NCI-H1694 treated with DMSO at 0.1 percent for 48 hours (cell line): ENCODE measurements at places on chromosomes 16 and 17.

GRCh38 chr16:51306116-51306515, 155.0 kb upstream of the SALL1 start:
- no peak for DNase-seq

DNA sequence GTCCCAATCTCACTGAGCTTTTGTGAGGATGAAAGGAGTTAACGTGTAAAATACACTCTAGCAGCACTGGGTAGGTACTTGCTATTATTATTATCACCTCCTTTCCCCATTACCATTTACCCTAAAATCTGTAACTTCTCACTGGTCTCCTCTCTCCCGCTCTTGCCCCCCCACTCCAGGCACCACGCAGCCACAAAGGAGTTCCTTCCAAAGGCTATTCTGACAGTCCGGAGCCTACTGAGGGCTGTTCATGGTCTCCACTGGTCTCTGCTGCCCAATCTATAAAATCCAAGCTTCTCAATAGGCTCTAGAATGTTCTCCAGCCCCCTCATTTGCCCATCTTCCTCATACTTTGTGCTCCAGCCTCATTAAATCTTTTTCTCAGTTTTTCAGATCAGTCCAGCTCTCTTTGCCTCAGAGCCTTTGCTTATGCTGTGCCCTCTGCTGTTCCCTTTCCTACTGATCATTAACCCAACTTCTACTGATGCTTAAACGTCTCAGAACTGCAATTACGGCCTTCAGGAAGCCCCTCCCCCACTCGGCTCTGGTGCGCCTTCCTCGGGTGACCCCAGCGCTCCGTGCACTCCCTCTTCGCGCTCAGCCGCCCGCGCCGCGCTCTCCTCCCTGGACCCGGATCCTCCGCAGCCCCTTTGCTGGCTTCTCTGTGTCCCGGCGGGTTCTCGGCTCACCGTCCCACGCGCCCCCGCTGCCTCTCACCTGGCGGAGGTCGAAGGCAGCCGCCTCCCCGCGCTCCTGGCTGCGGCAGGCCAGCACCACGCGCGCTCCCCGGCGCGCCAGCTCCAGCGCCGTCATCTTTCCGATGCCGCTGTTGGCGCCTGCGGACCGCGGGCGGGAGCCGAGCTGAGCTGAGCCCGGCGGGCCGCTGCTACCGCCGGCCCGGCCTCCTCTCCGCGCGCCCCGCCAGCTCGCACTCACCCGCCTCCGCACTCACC, 737 bp downstream of the DHRS13 start:
- peak; percentile 45 for DNase-seq

DNA sequence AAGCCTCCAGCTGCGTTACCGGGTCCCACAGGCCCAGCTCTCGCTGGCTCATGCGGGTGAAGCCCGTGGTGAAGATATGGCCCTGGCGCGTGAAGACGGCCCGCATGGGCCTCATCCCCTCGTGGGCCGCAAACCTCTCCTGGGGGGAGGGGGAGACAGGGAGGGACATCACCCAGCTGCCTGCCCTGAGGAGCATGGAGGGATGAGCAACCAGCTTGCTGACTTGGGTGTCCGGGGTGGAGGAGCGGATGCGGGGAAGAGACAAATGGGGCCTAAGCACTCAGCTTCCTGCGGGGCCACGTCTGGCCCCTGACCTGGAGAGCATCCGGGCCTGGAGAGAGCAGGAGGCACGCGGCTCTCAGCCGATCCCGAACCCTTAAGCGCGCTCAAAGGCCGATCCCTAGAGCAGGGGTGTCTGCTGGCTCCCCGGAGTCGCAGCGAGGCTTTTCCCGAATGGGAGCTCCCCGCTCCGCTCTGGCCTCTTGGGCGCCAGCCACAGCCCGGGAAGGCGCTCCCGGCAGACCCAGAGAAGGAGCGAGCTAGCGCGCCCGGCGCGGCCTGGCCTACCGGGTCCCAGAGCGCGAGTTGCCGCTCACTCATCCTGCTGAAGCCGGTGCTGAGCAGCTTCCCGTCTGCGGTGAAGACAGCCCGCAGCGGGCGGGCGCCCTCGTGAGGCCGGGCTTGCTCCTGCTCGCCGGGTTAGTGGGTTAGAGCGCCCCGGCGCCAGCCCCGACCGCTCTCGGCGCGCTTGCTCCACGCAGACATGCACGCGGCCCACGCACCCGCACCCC, 5.0 kb downstream of the CORO6 start:
- DNase-seq, result peak; percentile 66

DNA sequence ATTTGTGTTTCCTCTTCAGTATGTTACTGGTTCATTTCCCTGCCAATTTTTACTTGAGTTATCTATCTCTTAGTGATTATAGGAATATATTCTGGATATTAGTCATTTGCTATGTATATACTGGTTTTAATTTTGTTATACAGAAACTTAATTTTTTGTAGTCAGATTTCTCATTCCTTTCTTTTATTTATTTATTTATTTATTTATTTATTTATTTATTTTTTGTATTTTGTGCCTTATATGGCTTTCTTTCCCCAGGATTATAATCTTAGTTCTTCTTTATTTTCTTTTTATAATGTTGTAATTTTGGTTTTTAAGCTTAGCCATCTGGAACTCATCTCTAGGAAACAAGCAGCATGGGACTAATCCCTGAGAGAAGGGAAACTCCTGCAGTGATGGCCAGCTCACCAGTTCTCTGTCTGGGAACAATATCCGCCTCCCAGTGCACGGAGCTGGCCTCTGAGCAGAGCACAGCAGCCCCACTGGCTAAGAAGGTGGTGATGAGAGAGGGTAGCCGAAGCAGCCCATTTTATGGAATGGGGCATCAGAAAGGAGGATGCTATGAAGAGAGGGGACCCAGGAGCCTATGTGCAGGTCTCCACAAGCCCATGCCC, 54.5 kb upstream of the ADORA2B start:
- no peak for DNase-seq

DNA sequence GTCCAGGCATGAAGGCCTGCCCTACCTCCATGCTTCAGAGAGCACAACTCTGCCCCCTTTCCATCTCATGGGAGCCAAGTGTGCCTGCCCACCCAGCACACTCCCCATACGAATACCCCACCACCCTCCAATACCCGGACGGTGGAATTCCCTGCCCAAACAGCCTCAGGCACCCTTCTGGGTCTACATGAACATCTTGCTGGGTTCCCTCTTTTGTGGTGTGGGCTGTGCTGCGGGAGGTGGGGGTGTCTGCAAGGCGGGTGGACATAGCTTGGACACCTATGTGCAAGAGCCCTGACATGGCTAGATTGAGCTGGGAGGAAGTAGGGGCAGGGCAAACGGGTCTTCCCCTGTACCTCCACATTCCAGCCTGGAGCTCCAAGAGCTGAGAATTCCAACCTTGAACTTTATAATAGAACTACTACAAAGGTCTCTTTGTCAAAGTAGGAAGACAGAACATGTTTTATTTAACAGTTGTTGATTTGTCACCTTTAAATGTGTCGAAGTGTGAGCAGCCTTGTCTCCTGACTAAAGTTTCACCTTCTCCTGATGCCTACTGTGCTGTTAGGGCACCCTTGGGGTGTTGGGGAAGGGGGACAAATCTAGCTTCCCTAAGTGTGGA, 9.1 kb downstream of the SLC6A2 start:
- DNase-seq, result no peak

- DNase-seq, result no peak
Measured at GRCh38 chr16:20669679-20670078, 27.8 kb downstream of the ACSM1 start.

GRCh38 chr17:27630607-27631410, at the start of gene LGALS9:
Gene LGALS9 (plus strand): TSS chr17:27631188. CDS start chr17:27631266, 78 bp downstream.
- no peak for DNase-seq

DNA sequence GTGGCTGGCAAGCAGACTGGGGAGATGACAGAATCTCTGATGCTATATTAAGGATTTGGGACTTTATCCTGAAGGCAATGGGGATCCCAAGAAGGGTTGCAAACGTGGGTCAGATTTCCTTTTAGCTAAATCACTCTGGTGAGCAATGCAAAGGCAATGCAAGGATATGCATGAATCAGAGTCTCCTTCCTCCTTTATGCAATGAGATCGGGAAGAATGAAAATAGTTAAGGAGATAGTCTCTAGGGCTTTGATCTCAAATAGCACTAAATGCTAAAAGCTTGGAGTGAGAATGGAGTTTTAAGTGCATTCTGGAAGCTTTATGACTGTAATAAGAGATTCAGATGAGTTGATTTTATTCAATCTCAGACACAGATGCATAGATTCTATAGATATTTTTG, 27.2 kb upstream of the SHISA9 start:
- DNase-seq, result no peak

DNA sequence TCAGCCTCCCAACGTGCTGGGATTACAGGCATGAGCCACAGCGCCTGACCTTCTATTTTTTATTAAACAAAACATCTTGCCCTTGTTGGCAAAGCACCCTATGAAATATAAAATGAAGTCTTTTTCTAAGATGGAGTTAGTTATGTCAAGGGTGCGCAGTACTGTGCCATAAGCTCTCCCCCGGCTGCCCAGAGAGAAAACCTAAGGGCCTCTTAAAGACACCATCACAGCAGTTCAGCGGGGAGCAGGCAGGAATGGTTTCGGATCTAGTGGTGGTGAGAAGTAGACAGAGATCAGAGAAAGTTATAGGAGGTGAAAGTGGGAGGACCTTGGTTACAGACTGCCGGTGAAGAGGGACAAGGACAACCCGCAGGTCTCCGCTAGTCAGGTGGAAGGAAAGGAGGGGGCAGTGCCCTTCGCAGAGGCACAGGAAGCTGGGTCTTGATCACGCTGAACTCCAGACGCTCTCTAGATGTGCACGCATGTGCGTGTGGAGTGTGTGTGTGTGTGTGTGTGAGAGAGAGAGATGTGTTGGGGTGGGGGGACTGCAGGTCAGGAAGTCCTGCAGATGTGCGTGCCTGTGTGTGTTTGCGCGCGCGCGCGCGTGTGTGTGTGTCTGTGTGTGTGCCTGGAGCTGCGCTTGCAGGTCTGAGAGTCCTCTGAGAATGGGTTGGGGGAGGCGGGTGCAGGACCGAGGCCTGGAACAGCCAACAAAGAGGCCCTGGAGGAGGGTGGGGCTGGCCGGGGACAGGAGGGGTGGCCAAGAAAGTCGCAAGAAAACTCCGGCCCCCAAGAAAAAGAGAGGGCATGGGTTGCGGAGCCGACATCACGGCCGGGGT, 748 bp upstream of the CMTM3 start:
- DNase-seq, result peak; percentile 48

DNA sequence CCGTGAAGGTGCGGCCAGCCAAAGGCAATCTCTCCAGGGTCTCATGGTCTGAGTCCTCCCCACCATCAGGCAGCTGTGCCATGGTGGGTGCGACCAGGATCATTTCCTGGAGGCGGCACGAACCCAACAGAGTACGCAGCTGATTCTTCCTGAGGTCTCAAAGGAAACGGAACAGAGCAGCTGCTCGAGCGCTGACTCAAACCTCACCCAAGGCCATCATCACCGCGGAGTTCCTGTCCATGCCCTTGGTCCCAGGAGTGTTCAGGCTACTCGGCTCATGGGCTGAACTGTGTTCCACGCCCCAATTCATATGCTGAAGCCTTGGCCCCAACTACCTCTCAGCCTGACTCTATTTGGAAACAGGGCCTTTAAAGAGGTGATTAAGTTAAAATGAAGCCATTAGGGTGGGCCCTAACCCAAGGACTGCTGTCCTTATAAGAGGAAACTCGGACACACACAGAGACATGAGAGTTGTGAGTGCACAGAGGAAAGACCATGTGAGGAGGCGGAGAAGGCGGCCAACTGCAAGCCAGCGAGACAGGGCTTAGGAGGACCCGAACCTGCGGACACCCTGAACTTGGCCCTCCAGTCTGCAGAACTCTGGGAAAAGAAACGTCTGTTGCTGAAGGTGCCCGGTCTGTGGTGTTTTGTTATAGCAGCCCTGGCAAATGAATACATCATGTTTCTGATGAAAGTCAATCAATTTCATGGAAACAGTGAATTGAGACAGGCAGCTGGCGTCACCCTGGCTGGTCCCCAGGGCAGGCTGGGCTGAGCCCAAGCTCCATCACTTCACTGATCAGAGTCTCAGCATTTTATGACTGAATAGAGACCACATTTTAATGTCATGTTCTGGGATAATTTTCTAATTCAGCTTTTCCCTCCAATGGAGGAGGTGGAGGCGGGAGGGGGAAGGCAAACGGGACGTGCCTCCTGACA, 13.7 kb downstream of the MXRA7 start:
- no peak for DNase-seq

- no peak for DNase-seq
Measured at GRCh38 chr16:24234737-24235136, 21.4 kb upstream of the CACNG3 start.

- DNase-seq, result no peak
Measured at GRCh38 chr17:81713004-81713555, 996 bp downstream of the SLC25A10 start.

DNA sequence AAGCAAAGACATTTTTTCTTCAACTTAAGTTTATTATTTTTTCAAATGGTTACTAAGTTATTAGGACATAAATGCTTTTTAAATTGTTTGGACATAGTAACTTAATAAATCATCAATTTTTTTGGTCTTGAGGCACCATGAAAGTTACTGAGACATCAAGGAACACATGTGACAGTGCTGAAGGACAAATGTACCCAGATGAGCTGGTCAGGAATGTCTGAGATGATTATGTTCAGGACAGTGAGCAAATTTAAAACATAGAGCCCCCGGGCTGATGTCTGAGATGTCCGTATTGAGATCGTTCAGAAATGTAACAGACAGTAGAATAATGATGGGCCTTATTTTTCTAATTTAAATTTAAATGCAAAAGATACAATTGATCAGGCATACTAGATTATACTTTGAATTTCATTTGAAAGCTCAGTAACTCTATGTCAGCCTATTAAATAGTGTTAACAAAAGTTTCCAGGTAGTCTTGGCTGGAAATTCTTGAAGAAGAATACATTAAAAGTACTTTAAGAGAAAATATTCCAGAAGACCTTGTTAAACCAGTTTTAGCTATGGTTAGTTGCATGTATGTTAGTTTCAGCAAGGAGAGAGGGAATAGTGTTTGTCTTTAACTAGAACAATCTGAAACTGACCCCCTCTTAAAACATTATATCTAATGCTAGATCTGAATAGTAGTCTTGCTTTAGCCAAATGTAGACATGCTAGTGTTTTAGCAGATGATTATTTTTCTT, 36.4 kb downstream of the SEC14L1 start:
- DNase-seq, result no peak

DNA sequence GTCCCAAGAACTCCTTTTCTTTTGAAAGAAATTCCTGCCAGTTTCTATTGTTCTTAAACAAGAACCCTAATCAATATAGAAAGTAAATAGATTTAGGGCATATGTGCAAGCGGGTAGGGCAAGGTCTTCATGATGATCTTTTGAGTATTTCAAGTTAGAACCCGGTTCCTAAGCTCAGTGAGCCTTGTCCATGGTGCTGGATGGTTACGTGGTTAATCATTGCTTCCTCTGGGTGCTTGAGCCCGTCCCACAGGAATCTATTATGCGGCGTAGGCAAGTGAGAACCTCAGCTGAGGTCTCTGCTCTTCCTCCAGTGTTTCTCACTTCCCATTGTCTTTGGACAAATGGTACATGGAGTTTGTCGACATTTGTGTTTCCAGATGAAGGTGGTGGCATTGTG, 580.8 kb upstream of the EEF2KMT start:
- no peak for DNase-seq
